RPMI7951 (cell line): ENCODE measurements at places on chromosomes 2 and 18. TPM values are rescaled to one million over a fixed set of nuclear protein-coding genes. Genes with fewer than 3 reads are reported as not detected.

GRCh38 chr2:230925879-230926765 lies 1.1 kb upstream of the GPR55 start:
- no peak for DNase-seq

GRCh38 chr2:216503159-216503629 lies 4.5 kb downstream of the RPL37A start:
- DNase-seq, result no peak

DNA sequence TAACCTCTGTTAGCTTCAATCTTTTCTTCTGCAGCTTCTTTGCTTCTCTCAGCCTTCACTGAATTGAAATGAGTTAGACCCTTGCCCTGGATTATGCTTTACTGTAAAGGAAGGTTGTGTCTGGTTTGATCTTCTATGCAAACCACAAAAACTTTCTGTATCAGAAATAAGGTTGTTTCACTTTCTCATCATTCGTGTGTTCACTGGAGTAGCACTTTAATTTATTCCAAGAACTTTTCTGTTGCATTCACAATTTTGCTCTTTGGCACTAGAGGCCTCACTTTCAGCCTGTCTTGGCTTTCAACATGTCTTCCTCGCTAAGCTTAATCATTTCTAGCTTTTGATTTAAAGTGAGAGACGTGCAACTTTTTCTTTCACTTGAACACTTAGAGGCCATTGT lies 365.3 kb downstream of the TDRD15 start:
- no peak for DNase-seq

- DNase-seq, result no peak
These were observed 37.1 kb upstream of the TNFRSF11A start for GRCh38 chr18:62287781-62288664.

DNA sequence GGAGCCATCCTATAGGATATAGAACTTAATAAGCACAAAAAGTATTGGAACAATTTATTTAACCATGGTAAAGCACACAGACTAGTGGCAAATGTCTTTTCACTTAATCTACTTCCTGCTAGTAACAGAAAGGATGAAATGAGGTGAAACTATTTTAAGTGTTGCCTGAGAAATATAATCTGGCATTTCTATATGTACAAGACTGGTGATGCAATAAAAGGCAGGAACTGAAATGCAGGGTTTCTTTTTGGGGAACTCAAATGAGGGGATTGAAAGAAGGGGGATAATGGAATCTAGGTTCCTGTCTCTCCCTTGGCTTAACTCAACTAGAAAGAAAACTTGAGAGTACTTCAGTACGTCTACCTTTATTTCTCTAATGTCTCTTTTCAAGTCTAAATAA lies 122.3 kb downstream of the MEMO1 start:
- DNase-seq, result no peak

DNA sequence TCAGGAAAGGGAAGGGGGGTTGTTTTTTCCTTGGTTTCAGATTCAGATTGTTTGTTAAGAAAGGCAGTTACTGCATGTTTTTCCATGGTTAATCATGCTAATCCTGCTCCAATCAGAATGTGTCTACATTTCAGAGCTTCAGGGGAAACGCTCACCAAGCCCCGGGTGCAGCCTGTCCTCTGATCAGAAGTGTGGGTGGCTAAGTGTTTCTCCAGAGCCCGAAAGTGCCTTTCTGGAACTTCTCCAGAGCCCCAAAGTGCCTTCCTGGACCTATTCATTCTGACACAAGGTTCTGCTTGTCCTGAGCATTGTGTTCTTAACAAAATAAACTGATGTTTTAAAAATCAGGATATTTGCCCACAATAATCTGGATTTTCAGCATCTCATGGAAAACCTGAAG lies 359.0 kb upstream of the ZNF521 start:
- DNase-seq, result no peak

Gene FBLN7
- 10.2 and 10.4 TPM in 2 replicates for total RNA-seq

Gene FOXI3
- not detected in 2 replicates for total RNA-seq
